Neural crest cell (in vitro differentiated cells): ENCODE measurements at places on chromosomes 7 and 10. TPM values are rescaled to one million over a fixed set of nuclear protein-coding genes. Genes with fewer than 3 reads are reported as not detected.

Gene EVX1
- 0.79 and 0.80 TPM in 2 replicates for total RNA-seq

GRCh38 chr10:130466271-130466997 is 330.2 kb downstream of the GLRX3 start:
- peaks cover 13% of the 10 kb centered on the region for H3K27me3 ChIP-seq
- no peak for DNase-seq
- H3K4me3 ChIP-seq: no peak overlapping the region
- H3K4me1 ChIP-seq: peaks cover 3% of the 10 kb centered on the region
- H3K27ac ChIP-seq: no peak overlapping the region
- H3K36me3 ChIP-seq: peaks cover 4% of the 10 kb centered on the region

- H3K4me1 ChIP-seq: peaks cover 14% of the 10 kb centered on the region
- H3K27ac ChIP-seq: no peak overlapping the region
- H3K27me3 ChIP-seq: peaks cover 6% of the 10 kb centered on the region
- DNase-seq: no peak
Measured at GRCh38 chr10:125633517-125633999, 49.4 kb downstream of the TEX36 start.

DNA sequence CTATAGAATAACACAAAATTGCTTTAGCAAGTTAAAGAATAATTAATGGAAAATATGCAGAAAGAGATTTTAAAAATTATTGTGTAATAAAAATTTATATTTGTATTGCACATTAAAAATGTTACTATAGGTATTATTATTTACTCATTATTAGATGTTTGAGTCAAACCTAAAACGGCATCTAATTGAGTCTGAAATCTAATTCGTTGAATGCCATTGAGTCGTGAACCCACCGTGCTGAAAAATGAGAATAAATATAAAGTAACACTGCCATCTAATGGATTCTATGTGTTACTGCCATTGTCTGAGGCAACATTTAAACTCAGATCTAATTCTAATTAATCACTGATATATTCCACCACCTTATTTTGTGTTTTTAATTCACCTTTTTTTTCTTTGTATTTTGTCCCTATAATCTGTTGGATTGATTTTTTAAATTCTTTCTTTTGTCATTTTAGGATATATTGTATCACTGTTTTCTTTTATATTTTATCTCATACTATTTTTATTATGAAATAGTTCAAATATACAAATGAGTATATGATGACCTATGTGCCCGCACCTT is 62.2 kb downstream of the SAMD9 start:
- no peak overlapping the region for H3K4me3 ChIP-seq
- no peaks in the 10 kb centered on the region for H3K4me1 ChIP-seq
- DNase-seq: no peak
- peaks cover 53% of the 10 kb centered on the region for H3K27me3 ChIP-seq

DNA sequence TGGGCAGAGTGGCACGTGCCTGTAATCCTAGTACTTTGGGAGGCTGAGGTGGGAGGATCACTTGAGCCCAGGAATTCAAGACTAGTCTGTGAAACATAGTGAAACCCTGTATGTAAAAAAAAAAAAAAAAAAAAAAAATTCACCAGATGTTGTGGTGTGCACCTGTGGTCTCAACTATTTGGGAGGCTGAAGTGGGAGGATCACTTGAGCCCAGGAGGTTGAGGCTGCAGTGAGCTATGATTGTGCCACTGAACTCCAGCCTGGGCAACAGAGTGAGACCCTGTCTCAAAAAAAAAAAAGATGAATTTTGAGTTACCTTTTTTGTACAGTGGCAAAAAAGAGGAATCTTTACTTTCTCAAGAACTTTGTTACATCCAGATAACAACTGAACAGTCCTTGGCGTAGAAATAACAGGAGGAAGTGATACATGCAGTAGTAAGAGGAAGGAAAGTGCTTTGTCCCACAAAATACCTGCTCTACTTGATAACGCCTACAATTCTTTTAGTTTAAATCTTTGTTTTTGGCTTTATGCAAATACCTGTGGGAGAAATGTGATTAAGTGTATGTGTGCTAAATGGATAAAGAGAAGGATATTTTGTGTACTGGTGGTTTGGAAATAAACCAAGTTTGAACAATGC is 29.3 kb downstream of the SPAG6 start:
- H3K27ac ChIP-seq: no peak overlapping the region
- peaks cover 17% of the 10 kb centered on the region for H3K4me1 ChIP-seq
- DNase-seq: no peak

DNA sequence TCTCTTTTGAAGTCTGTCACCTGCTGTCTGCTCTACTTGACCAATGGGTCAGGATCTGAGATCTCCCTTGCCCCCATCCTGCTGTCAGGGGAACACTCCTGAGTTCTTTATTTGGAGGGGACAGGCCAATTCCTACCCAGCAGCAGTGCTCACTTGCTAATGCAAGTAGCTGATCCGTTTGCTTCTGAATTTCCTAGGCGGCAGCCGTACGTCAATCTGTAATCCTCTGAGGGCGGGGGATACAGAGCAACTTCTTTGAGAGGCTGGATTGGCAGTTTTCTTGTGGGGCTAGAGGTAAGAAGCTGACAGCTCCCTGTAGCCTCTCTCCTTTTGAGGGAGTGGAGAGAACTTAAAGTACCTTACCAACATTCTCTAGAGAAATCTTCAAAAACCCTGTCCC is 36.6 kb downstream of the TYW1 start:
- H3K36me3 ChIP-seq: peaks cover 18% of the 10 kb centered on the region
- H3K4me1 ChIP-seq: no peaks in the 10 kb centered on the region
- H3K27me3 ChIP-seq: no peaks in the 10 kb centered on the region
- no peak overlapping the region for H3K27ac ChIP-seq
- DNase-seq: no peak
- no peak overlapping the region for H3K4me3 ChIP-seq

DNA sequence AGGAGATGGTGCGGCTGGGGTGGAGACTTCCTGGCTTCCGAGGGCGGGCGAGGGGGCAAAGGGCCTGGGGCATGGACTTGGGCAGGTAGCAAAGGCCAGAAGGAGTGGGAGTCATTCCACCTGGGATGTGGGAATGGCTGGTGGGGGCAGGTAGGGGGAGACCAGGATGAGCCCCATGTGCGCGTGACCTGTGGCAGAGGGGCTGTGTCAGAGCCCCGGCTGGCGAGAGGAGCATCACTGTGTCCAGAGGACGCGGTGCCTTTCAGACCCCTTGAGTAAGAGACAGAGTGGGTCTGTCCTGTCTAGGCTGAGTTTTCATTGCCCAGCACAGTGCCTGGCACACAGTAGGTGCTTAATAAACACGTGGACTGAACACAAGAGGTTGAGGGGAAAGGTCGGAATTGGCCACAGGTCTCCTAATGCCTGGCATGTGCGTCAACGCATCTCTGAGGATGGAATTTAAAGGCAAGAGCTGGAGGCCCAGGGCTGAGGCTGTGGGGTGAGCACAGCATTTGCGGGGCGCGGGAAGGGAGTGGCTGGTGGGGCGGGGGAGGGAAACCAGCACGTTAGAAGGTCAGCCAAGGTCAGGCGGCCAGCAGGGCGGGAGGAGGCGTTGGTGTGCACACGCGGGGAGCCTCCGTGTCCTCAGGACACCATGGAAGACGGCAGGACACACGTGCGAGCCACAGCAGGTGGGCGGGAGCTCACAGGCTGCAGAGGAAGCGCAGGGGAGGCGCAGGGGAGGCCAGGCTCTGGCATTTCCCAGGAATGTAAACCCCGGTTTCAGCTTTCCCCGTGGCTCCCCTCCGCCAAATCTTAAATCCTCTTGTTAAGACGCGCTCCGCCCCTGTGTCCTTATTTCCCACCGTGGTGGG is 51.8 kb downstream of the CUX1 start:
- H3K4me1 ChIP-seq: peaks cover 45% of the 10 kb centered on the region
- H3K27ac ChIP-seq: no peak overlapping the region
- no peak overlapping the region for H3K4me3 ChIP-seq
- no peaks in the 10 kb centered on the region for H3K36me3 ChIP-seq
- H3K27me3 ChIP-seq: no peaks in the 10 kb centered on the region

DNA sequence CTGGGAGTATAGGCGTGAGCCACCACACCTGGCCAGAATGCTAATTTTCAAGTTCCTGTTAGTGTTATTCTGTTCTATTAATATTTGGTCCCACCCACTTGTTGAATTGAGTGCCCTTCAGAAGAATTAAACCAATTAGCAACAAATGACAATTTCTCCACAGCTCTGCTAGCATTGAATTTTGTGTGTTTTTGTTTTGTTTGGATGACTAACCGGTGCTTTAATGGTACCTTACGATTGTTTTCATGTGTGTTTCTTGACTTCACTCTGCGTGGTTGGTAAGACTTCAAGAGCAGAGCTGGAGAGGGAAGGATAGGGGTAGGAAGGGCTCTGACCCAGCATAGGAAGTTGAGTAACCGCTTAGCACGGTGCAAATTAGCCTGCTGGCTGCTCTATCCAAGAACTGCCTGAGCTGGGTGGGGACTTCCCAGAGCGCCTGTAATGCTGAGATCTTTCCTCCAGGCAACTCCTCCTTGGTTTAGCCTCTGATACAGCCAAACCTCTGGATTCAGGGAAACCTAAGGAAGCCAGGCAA is 4.6 kb downstream of the ARPC1B start:
- no peaks in the 10 kb centered on the region for H3K27me3 ChIP-seq
- peaks cover 2% of the 10 kb centered on the region for H3K36me3 ChIP-seq
- H3K27ac ChIP-seq: no peak overlapping the region
- DNase-seq: no peak
- peaks cover 20% of the 10 kb centered on the region for H3K4me1 ChIP-seq
- peak overlapping the region; percentile 42 for H3K4me3 ChIP-seq

Gene VWC2
- total RNA-seq: 0.02 TPM in 1 of 2 replicates, not detected in the other

DNA sequence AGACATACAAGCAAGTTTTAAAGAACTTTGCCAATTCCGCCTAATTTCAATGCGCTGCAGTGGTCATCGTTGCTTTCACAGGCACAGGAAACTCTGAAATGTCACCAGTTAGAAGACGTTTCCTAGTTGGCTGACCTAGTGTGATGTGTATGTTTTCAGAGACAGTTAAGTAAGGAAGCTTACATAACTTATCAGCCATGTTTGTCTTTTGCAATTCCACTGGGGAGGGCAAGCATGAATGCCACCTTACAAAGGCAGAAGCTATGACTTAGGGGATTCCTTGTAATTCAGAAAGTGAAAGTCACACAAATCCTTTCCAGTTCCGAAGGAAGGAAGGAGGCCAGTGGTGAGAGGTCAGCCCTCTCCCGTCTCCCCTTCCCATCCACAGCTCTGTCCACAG is 15.0 kb upstream of the NPS start:
- no peaks in the 10 kb centered on the region for H3K36me3 ChIP-seq
- no peak overlapping the region for H3K4me3 ChIP-seq
- no peaks in the 10 kb centered on the region for H3K4me1 ChIP-seq
- no peak overlapping the region for H3K27ac ChIP-seq

GRCh38 chr7:105022458-105022857 is 8.5 kb downstream of the KMT2E start:
- no peaks in the 10 kb centered on the region for H3K36me3 ChIP-seq
- no peak overlapping the region for H3K27ac ChIP-seq
- H3K27me3 ChIP-seq: no peaks in the 10 kb centered on the region
- H3K4me3 ChIP-seq: peak overlapping the region; percentile 27
- H3K4me1 ChIP-seq: peaks cover 40% of the 10 kb centered on the region
- DNase-seq: no peak

DNA sequence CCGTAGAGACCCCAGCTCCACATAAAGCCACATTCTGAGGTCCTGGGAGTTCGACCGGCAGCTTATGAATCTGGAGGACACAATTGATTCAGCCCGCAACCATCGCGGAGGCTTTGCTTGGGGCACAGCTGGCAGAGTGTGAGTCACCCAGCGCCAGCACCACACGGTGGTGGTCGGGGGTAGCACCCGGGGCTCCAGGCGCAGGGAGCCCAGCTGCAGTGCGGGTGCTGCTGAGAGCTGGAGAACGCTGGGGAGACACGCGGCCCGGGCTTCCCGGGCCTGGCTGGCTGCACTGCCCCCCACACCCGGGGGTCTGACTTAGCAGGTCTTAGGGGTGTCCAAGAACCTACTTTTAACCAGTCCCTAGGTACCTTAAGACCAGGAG is 87.9 kb downstream of the PAXIP1 start:
- H3K27me3 ChIP-seq: peaks cover 23% of the 10 kb centered on the region
- no peak for DNase-seq
- no peaks in the 10 kb centered on the region for H3K36me3 ChIP-seq
- H3K27ac ChIP-seq: no peak overlapping the region
- no peaks in the 10 kb centered on the region for H3K4me1 ChIP-seq

- no peak for DNase-seq
- no peaks in the 10 kb centered on the region for H3K36me3 ChIP-seq
- H3K4me3 ChIP-seq: no peak overlapping the region
- peaks cover 10% of the 10 kb centered on the region for H3K4me1 ChIP-seq
Measured at GRCh38 chr10:129058664-129059155, 408.3 kb upstream of the MGMT start.

GRCh38 chr7:87058744-87059524 is 520 bp downstream of the ELAPOR2 start:
- peaks cover 9% of the 10 kb centered on the region for H3K27me3 ChIP-seq
- no peaks in the 10 kb centered on the region for H3K36me3 ChIP-seq
- H3K27ac ChIP-seq: no peak overlapping the region
- H3K4me1 ChIP-seq: peaks cover 18% of the 10 kb centered on the region
- peak; percentile 16 for DNase-seq

DNA sequence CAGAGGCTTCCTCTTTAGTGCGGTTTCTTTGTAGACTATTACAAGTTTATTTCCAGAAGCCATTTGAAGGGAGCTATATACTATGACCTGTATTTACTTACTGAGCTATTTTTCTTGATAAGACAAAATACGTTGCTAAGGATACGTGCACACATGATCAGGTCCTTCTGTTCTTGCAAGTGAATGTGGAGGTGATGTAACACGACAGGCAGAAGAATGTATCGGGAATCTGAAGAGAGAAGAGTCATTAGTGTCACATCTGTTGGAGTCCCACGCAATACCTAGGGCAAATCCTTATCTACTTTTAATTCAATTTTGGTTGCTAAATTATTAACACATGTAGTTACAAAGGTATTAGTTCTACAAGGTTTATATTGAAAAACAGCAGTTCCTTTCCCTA is 284.6 kb upstream of the IMMP2L start:
- DNase-seq: no peak
- H3K4me1 ChIP-seq: no peaks in the 10 kb centered on the region
- peaks cover 22% of the 10 kb centered on the region for H3K36me3 ChIP-seq
- H3K27ac ChIP-seq: no peak overlapping the region
